Spinal cord (tissue), 10 donors: ENCODE measurements at places on chromosomes 6 and 20. TPM values are rescaled to one million over a fixed set of nuclear protein-coding genes. Genes with fewer than 3 reads are reported as not detected.

DNA sequence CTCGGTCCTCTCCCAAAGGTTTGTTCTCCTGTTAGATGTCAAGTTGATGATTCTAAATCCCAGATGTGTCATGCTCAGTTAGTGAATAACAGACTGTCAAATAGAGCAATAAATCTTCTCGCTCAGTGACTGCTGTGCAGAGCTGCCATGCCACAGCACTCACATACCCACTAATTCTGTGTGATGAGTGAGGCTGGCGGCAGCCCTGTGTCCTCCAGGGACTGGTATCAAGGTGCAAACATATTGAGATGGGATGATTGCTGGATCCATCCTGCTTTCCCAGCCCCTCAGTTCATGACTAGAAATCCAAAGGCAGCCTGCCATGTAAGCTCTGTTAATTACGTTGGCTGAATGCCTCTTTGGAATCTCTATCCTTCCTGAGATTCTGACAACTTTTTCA is 103.9 kb downstream of the OLIG3 start:
- peak; percentile 50 for DNase-seq

DNA sequence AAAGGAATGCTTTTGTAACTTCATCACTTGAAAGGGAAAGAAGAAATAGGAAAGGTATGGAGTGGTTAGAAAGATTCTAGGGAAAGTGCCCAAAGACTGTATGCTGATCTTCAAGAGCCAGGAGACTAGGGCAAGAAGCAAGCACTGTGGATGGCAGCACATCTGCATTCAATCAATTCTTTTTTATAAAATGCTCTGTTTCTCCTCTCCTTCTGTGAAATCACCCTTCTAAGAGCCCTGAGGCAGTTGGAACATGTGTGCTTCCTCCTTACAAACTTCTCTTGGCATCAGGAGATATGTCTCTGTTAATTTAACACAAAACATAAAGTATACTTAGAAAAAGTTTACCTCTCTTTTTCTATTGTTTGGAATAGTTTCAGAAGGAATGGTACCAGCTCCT is 1162.2 kb upstream of the GJE1 start:
- DNase-seq = no peak

- no peak for DNase-seq
These were observed 20.3 kb downstream of the CST4 start for GRCh38 chr20:23668477-23668951.

DNA sequence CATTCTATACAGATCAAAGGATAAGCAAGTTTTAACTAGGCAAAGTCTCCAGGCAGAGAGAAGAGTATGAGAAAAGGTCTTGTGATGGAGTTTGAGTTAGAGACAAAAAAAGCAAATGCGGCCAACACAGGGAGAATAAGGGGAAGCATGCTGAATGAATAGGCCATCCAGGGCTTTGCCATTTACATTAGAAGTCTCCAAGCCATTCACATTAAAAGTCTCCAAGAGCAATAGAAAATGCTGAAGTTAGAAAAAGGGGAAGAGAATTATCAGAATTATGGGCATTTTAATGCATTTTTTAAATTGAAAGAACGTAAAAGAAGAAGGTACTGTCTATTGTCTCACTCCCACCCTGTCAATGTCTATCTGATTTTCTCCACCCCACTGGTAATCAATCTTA is 49.4 kb downstream of the PDSS2 start:
- DNase-seq = no peak

DNA sequence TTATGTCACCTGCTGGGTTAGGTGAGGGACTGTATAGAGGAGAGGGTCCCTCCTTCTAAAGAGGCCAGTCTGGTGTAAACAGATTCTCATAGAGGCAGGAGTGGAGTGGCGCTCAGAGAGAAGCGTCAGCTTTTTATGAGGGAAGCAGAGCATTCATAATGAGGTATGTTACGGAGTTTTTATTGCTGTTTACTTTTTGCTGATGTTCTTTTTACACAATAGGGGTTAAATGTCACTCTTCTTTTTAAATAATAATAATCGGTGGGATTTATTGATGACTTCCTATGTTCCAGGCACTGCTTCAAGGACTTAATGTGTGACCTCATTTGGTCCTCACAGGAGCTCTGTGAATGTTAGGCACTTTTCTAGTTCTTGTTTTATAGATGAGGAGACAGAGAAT is 79.9 kb downstream of the L3MBTL3 start:
- no peak for DNase-seq

DNA sequence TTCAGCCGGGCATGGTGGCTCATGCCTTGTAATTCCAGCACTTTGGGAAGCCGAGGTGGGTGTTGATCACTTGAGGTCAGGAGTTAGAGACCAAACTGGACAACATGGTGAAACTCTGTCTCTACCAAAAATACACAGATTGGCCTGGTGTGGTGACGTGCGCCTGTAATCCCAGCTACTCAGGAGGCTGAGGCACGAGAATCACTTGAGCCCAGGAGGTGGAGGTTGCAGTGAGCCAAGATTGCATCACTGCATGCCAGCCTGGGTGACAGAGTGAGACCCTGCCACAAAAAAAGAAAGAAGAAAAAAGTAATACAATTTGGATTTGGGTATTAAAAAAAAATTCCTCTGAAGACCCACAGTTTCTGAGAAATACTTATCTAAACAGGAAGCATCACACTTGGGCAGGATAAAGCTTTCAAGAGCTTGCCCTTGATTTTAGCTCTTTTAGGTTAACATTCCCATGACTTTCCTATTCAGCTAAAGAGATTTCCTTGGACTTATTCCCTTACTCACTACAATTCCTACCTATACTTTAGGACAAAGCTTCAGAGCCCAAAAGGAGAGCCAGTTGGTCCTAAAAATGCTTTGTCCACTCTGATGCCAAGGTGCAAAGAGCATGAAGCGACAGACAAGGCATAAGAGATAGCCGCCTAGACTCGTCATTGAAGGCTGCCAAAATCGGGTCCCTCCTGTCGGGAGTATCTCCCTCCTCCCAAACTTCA is 1.9 kb downstream of the ELOVL2 start:
- no peak for DNase-seq

GRCh38 chr6:12200761-12201160 is 89.4 kb upstream of the EDN1 start:
- DNase-seq = no peak

DNA sequence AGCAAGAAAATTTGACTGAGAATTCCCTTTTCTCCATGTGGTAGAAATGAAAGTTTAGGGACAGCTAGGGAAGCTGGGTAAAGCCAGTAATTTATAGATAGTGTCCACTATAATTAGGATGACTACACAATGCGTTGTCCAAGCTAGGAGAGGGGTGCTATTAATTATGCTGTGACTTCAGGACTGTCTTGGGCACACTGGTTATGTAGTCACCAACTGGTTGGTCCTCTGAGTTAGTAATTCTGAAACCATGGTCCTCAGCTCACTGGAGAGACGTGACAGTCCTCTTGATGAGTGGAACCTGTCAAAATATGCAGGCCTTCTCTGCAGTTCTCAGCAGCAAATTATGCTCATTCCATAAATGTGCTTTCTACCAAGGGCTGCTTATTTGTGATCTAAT is 94.6 kb upstream of the ENPP5 start:
- DNase-seq = no peak

- no peak for DNase-seq
These were observed 103.7 kb upstream of the CD93 start for GRCh38 chr20:23189854-23190253.

DNA sequence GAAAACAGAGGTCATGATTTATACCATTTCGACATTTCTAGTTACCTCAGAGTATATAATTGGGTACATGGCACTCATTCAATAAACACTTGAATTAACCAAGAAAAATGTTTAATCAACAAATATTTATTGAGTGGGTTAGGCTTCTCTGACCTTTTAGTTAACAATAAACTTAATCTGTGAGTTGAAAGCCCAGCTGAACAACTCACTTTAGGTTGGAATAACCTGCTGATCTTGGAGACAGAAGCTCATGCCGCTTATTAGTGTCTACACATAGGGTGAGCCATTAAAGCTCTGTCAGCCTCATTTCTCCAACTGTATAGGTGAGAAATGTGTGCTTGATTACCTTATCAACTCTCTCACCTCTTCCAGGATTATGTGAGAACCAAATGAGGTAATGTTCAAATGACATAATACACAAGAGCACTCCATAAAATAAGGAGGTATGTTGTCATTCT is 98.2 kb upstream of the DTNBP1 start:
- no peak for DNase-seq

- no peak for DNase-seq
These were observed 69.7 kb upstream of the SIRPA start for GRCh38 chr20:1825507-1825906.

- DNase-seq = peak; percentile 99
These were observed 8.7 kb upstream of the PMEPA1 start for GRCh38 chr20:57718490-57719009.

- no peak for DNase-seq
These were observed 36.9 kb downstream of the PANK2 start for GRCh38 chr20:3925899-3926638.

GRCh38 chr6:118134736-118135135 is 227.7 kb downstream of the SLC35F1 start:
- no peak for DNase-seq

DNA sequence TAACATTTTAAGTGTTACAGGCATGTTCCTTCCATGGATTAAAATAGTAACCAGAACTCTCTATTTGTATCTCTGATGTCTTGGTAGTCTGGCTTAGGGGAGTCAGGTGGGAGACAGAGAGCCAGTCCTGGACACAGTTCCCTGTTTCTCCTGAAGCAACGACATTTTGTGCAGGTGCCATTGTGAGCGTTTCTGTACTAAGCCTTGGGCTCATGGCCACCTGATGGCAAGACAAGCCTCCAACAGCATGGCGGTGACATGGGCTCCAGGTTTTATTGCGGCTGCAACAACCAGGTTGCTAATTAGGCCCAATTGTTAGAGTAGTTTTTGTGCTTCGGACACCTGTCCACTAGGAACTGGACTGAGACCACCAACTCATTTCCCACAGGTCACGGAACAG is 105.3 kb downstream of the PRDM13 start:
- peak; percentile 1 for DNase-seq

- DNase-seq = no peak
These were observed 76.5 kb downstream of the STMND1 start for GRCh38 chr6:17178326-17178725.

DNA sequence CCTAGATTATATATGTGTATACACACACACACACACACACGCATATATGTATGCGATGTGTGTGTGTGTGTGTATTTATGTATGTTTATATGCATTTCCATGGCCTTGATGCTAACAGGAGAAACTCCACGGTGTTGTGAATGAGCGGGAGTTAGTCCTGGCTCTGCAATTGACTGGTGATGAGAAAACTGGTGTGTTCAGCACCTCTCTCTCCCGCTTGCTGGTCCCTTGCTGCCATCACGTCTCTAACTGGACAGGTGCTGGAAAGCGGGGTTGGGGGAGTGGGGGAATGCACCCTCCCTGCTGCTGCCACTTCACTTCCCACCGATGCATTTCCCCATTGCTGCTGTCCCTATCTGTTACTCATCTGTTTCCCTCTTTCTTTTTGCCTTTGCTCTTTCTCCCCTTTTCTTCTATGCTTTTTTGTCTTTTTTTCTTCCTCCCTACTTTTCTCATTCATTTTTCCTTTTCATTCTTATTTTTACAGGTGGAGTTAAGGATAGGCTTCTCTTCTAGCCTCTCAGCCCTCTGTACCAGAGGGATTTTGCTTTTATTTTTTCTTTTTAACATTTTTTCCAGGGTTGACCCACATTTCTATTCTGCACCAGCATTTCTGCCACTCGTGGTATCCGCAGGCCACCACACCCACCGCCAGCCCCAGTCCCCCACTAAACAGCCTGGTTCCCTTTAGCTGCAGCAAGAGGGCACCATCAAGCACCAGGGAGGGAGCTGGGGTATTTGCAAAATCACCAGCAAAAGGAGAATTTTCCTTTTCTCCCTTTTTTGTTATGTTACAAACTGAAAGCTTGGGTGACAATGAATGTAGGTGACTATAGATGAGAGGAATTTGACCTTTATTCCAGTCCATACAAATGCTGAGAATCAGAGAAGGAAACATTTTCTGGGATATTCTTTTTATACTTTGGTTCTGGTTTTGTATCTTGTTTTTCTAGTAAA is 115.6 kb downstream of the TCP11 start:
- no peak for DNase-seq

DNA sequence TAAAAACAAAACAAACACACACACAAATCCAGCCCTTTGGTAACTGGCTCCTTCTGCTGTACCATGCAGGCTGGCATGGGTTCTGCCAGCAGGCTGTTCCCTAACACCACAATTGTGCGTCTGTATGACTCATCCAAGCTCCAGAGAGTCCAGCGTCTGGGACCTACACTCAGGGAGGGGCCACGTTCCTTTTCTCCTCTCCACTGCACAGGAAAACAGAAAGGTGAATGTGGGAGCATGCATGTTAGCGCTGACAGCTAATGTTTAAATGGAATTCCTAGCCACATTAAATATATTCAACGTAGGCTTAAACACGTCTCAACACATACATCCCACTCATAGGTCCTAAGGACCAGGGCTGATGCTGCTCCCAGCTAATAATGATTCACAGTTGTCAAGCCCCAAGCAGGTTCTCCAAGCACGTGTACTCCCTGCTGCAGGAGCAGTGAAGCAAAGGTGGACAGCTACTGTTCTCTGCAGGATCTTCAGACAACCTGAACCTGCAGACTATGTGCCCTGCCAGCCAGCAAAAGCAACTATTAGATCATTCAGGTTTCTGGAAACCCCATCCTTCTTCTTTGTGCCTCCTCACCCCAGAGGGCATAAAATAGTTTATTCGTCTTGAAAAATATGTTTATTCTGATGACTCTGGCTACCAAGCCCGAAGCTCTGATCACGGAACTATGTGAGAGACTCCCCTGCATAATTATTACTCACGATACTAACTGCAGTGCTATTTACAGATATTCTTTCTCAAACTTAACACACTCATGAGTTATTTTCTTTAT is 20.9 kb downstream of the MAP1LC3A start:
- DNase-seq = no peak

DNA sequence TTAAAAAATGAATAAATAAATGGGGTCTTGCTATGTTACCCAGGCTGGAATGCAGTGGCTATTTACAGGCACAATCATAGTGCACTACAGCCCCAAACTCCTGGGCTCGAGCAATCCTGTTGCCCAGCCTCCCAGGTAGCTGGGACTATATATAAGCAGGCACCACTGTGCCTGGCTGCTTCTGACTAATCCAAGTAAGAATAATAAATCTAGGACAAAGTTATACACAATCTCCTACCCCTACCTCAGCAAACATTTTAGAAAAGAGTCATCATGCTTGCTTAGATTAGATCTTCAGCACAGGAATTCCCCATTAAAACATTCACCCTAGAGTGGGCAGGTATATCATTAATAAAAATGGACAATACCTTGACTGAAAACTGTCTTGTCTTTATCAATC is 124.6 kb downstream of the REV3L start:
- DNase-seq = no peak

GRCh38 chr6:72620871-72621290 is 983 bp upstream of the KCNQ5 start:
- DNase-seq = no peak

Gene PNLDC1
- total RNA-seq = 0.22 TPM

Gene CALHM6
- 8.5 TPM for total RNA-seq

Gene MYT1
- 6.1 TPM for total RNA-seq

Gene SOX18
- total RNA-seq = 2.4 TPM
